ENCODE measurements at places on chromosomes 3 and 15.

GRCh38 chr3:103963599-103963998, 1403.1 kb upstream of the ALCAM start:
- no peak for DNase-seq

GRCh38 chr3:196220991-196221390, 4.7 kb downstream of the SLC51A start:
- DNase-seq, result no peak

GRCh38 chr3:51709675-51710074, 2.8 kb downstream of the GRM2 start:
- no peak for DNase-seq

GRCh38 chr3:79211586-79212359, 556.0 kb downstream of the ROBO1 start:
- DNase-seq, result peak; percentile 3

DNA sequence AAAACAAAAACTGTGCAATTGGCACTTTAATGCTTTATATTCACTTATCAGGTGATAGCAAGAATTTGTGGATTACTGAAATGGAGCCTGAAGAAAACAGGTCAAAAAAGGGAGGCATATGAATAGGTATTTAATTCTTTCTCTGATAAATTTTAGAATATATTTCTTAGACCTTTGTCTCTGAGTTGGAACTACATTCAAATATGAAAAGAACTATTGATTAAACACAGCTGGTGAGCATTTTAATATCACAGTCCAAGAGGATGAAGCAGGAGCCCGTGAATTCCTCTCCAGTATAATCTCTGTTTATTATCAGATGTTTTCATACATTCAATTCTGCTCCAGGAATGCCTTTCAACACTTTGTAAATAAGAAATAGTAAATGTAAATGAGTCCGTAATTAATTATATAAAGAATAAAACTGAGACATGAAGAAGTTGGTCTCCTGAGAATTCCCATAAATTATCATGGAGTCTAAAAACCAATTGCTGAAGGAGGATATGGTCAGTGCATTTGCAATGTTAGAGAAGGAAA, 86.3 kb upstream of the ARHGEF26 start:
- DNase-seq, result no peak

- no peak for DNase-seq
These were observed 292.3 kb upstream of the STT3B start for GRCh38 chr3:31240466-31240865.

GRCh38 chr3:177557548-177557947, 360.3 kb upstream of the TBL1XR1 start:
- DNase-seq, result no peak

DNA sequence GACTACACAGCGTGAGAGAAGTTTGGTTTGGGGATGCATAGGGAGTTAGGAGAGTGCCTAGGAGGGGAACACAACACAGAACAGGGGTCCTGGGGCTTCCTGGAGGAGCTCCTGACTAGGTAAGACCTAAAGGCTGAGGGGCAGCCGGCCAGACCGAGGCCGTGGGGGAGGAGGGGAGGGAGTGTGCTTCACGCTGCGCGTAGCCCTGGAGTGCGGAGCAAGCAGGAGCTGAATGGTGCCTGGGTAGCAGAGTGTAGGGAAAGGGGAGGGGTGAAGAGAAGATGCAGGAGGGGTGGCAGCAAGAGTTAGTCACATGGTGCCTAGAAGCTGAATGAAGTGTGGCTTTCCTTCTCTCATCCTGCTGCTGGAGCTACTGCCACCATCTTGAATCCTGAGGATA, 32.4 kb upstream of the HHATL start:
- no peak for DNase-seq

DNA sequence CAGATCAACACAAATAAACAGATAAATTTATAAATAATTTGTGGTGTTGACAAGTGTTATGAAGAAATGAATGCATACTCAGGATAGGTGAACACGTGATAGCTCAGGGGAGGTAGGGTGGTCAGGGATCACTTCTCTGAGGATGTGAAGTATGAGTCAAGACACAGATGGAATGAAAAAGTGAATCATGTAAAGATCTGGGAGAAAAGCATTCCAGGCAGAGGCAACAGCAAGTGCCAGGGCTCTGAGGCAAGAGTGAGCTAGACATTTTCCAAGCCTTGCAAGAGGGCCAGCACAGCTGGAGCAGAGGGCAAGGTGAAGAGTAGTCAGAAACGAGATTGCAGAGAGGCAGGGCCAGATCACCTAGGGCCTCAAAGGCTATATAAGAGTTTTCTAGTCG, 177.8 kb downstream of the WNT5A start:
- DNase-seq, result no peak

- DNase-seq, result no peak
These were observed 42.6 kb upstream of the SLC4A7 start for GRCh38 chr3:27526614-27527315.

GRCh38 chr3:27666708-27667107, 55.4 kb downstream of the EOMES start:
- no peak for DNase-seq

GRCh38 chr15:81052046-81052445, 51.3 kb downstream of the TLNRD1 start:
- no peak for DNase-seq

DNA sequence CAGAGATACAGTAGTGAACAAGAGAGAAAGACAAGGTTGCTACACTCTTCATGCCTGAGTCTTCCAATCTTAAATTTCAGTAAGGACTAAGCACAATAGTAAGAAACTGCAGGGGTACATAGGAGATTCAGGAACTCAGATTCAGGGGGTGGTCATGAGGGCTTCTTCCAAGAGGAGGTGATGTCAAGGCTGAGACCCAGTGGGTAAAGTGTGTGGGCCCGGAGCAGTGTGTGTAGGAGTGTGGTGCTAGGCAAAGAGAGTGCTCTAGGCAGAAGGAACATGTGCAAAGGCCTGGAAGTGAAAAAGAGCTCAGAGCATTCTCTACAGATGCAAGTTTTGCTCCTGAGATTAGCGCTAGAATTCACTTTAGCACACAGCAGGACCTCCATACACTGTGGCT, 102.9 kb upstream of the SPATA12 start:
- DNase-seq, result no peak

GRCh38 chr3:15216501-15216900, 10.5 kb downstream of the CAPN7 start:
- DNase-seq, result no peak
